ENCODE measurements at places on chromosomes 1 and 21.
A peak's percentile ranks its signal among the peaks of the same experiment; 100 is the strongest.

DNA sequence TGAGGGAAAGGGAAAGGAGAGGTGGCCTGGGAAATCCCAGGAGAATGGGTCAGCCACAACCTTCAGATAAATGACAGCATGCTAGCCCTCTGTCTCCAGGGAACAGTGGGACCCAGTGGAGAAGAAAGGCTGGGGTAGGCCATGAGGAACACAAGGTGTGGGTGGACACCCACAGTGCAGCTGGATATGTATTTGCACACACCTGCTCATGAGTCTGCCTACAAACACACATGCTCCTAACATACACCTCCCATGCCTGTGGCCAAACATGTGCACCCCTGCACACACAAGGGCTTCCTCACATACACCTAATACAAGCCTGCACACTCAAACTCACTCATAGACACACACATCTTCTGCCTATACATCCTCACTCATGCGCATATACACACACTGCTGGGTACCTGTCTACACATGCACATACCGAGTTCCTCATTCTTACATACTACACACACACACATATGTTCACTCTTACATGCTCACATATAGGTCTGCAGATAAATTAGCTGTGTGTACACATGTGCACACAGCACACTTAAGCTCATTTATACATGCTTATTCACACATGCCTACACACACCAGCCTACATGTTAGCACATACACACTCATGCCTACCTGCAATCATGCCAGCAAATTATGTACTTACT is 3.6 kb downstream of the C1orf216 start:
- DNase-seq = no peak

- peak; percentile 64 for DNase-seq
These were observed 6.1 kb downstream of the SLC22A15 start for GRCh38 chr1:115982400-115982799.

DNA sequence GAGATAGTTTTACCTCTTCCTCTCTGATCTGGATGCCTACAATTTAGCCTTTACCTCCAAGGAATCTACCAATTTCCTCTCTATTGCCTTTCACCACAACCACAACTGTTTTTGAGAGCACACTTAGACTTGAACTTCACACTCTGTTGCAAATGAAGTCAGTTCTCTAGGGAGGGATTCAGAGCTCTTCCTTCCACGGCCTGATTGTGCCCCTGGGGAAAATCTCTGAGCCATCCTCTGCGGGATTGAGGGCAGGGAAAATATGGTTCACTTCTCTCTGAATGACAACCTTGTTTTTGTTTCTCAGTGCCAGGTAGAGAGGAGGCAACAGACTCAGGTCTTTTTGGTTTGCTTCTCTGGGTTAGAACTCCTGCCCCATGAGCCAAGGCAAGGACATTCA is 35.4 kb upstream of the BCL10 start:
- DNase-seq = no peak

GRCh38 chr1:77544845-77545244 is 137.6 kb downstream of the ZZZ3 start:
- DNase-seq = no peak

GRCh38 chr1:41507110-41507720 is 22.7 kb upstream of the EDN2 start:
- no peak for DNase-seq

- peak; percentile 52 for DNase-seq
These were observed 1.8 kb downstream of the SPRR1B start for GRCh38 chr1:153032677-153033308.

DNA sequence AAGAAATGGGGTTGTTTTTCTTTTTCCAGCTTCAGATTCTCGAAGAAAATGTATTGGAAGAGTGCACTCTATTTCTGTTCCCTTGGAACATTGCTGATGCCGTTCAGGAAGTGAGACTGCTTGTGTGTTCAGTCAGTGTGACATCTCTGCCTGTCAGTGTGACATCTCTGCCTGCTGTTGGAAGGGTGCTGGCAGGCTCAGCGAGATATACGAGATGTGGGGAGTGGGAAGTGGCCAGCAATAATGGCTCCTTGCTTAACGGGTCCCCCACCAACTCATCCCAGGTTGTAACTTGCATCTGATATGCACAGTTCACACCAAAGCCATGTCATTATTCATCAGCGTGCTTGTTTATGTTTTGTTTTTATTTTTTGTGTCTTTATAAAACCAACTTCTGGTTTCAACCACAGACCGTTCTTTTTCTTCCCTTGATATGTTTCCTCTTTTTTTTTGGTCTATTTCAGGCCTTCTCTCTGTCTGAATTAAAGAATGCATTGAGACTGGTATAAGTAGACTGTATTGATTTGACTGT is 145.4 kb downstream of the GALNT2 start:
- DNase-seq = no peak

- DNase-seq = no peak
These were observed 72.7 kb downstream of the UBE4B start for GRCh38 chr1:10105484-10105883.

DNA sequence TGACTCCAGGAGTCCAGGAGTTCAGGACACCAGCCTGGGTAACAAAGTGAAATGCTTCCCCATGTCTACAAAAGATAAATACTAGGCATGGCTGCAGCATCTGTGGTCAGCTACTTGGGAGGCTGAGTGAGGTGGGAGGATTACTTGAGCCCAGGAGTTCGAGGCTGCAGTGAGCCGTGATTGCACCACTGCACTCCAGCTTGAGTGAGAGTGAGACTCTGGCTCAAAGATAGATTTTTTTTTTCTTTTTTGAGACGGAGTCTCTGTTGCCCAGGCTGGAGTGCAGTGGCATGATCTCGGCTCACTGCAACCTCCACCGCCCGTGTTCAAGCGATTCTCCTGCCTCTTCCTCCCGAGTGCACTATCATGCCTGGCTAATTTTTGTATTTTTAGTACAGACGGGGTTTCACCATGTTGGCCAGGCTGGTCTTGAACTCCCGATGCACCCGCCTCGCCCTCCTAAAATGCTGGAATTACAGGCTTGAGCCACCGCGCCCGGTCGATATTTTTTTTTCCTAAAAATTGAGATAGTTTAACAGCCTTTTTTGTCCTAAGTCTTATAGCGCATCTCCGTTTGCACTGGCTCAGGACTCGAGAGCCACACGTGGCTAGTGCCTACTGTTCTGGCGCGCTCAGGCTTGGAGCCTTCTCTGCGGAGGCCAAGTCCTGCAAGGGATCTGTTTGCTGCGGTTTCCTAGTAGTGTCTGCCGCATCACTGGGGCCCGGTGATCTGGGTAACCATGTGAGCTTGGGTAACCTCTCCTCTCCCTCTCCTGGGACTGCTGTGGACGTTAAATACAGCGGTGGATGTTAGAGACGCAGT is 1.0 kb upstream of the MFN2 start:
- DNase-seq = no peak

DNA sequence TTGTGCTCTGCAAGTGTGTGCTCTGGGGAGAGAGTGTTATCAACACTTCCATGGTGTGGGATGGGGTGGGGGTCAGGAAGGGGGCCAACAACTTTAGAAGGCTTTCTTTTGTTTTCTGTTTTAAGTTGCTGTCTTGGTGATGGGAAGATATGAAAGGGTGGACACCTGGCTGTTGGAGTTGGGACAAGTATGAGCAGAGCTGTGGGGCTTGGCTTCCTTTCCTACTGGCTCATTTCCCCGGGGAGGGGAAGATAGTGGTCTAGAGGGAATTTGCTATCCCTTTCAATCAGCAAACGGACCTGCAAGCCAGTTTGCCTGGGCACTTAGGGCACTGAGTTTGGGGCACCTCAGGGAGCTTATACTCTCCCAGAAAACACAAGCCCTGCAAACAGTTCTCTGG is 19.2 kb downstream of the IER5 start:
- DNase-seq = no peak

DNA sequence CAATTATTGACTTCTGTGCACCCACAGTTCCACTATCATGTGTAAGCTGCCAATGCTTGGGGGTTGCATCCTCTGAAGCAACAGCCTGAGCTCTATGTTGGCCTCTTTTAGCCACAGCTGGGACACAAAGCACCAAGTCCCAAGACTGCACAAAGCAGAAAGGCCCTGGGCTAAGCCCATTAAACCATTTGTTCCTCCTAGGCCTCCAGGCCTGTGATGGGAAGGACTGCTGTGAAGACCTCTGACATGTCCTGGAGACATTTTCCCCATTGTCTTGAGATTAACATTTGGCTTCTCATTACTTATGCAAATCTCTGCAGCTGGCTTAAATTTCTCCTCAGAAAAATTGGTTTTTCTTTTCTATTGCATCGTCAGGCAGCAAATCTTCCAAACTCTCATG is 123.7 kb upstream of the DEPDC1 start:
- no peak for DNase-seq

DNA sequence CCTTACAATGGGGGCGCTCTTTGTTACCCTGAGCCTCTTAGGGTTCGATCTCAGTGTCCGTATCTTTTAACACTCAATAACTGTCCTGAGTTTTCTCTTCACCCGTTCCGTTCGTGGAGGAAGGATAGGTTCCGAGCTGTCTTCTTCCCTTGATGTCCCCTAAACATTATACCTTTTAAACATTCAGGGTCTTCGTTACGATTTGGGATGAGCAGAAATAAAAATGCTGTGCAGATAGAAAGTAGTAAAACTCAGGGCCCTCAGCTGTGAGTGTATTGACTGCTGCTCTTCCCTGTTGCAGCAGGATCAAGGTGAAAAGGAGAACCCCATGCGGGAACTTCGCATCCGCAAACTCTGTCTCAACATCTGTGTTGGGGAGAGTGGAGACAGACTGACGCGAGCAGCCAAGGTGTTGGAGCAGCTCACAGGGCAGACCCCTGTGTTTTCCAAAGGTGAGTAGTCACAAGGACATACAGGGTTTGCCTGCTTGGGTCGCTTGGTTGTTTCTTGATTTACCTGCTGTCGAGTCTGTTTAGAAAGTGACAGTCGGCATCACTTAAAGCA is 784 bp downstream of the RPL11 start:
- DNase-seq = peak; percentile 47

GRCh38 chr21:33293811-33294216 is 27.6 kb downstream of the IL10RB start:
- no peak for DNase-seq

GRCh38 chr21:34360488-34361241 is 3.1 kb upstream of the KCNE2 start:
- DNase-seq = no peak

DNA sequence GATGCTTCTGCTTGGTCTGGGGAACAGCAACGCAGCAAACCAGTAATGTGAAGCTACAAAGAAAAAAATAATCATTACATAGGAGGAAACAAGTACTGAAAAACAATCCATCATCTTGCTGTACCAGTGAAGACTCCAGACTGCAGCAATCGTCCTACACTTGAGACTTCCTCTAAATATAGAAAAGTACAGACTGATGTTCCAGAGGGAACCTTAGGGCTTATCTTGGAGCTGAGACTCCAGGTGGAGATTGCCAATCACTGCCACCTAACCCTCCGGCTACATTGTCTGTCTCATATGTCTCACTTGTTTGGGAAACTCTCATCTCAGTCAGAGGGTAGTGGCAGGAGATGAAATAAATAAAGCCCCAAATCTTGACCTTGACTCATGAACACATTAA is 9.4 kb upstream of the UHMK1 start:
- DNase-seq = no peak

- peak; percentile 57 for DNase-seq
These were observed 7.9 kb downstream of the CSTB start for GRCh38 chr21:43767984-43768867.

DNA sequence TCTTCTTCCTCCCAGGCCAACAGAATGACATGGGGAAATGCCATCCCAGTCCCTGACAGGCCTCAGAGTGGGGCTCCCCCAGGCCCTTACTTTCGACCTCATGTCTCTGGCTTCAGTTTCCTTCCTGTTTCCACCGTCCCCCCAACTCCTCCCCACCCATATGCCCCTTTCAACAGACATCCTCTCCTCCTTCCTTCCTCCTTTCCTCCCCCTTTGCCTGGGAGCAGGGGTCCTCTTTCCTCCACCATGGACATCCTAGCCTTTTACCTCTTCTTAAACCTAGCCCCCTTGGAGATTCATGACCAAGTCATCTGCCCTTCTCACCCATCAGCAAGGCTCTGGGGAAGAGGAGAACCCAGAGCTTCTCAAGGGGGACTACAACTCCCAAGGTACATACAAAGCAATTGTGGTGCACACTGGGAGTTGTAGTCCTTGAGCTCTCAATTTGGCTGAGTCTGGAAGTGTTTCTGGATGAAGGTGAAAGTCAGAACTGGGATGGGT is 4.0 kb downstream of the ZBTB7B start:
- peak; percentile 79 for DNase-seq

DNA sequence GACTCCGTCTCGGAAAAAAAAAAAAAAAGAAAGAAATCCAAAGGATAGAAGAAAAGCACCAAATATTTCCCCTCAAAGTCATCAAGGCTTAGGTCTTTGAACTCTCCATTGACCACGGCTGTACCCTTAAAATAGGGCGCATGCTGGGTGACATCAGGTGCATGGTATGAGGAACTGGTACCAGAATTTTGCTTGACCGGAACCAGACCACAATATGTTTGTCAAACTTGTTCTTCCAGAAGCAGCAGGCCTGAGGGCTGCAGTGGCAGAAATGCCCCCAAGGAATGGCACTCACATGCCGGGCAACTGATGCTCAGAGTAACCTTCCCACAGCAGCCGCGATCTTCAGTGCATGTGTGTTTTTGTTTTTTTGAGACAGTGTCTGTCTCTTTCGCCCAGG is 21.0 kb downstream of the RCC1 start:
- DNase-seq = no peak

All from NB4 (cell line).